Osteocyte (in vitro differentiated cells): ENCODE measurements at places on chromosomes 12 and 14. TPM values are rescaled to one million over a fixed set of nuclear protein-coding genes. Genes with fewer than 3 reads are reported as not detected.

Gene ISM2
- not detected in 2 replicates for total RNA-seq

Gene HOTAIR
- not detected in 2 replicates for total RNA-seq

GRCh38 chr12:98998697-98999299 is 353.7 kb downstream of the APAF1 start:
- no peak for DNase-seq

DNA sequence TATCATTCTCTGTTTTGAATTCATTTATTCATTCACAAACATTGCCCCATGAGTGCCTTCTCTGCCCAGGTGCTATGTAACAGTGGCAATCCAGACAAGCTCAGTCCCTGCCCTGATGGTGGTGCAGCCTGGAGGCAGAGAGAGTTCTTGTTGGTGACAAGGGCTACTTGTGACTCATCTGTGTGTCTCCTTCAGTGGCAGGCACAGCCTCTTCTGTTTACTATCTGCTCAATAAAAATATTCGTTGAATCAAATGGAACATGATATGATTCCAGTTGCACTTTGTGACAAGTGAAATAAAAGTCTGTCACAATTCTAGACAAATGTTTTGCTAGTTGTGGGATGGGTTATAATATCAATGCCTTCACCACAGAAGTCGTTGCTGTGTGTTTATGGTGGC is 20.6 kb upstream of the CPM start:
- no peak for DNase-seq

DNA sequence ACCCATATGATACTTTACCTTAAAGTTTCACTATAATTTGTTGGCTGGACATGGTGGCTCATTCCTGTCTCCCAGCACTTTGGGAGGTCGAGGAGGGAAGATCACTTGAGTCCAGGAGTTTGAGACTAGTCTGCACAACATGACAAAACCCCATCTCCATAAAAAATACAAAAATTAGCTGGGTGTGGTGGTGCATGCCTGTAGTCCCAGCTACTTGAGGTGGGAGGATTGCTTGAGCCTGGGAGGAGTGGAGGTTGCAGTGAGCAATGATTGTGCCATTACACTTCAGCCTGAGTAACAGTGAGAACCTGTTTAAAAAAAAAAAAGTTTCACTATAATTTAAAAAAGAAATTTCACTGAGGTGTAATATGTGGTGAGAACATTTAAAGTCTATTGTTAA is 21.2 kb downstream of the DERA start:
- no peak for DNase-seq
